SK-N-SH (cell line): ENCODE measurements at places on chromosomes 6 and 20.

DNA sequence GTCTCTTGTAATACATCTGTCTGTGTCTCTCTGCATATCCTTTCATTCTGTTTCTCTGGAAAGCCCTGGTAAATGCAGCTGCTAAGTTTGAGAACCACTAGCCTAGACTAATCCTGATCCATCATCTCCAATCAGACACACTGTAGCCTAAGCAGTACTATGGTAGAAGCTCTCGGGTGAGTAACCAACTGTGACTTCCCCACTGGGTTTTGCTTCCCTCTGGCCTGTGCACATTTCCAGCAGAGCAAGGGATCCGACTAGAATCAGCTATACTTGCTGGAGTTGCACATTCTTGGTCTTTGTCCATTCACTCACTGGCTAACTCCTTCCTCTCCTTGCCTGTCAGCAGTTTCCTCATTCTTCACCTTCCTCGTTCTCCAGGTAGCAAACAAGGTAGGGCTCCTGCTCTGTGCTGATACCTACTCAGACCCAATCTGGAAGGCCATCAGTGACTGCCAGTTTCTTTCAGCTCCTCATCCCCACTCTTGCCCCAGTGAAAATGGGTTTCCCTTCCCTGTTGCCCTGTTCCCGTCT is 184.2 kb downstream of the PLCB4 start:
- DNase-seq: no peak

DNA sequence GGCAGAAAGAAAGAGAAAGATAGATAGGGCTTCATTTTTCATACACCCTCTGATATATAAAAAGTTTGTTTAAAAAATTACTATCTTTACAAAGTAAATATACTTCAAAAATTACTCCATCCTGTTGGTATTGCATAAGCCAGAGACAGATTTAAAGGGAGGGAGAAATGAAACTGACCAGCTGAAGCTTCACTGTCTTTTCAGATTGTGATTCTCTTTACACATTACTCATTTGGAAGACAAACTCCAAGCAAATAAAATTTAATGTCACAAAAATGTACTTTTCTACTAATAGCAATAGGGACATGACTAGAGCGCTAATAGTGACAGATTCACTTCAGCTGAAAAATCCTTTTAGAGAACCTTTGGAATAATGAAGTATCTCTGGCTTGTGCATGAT is 38.6 kb upstream of the MARCKS start:
- no peak for DNase-seq

GRCh38 chr6:122652431-122652830 is 42.2 kb downstream of the PKIB start:
- no peak for DNase-seq

DNA sequence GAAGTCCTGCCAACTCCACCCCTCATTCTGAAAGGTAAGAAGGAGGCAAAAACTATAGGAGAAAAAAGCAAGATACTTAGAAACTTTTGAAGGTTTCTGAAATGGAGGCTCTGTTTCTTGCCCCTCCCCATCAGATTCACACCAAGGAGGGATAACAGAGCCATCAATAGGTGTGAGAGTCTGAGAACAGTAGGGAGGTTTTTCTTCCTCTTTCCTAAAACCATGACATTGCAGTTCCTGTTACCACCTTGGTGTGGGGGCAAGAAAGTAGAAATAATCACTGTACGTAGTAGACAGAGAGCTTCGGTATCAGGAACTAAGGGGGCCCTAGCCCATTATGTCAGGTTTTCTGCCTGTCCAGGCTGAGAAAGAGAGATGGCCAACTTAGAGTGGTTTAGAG is 333.3 kb upstream of the SYNCRIP start:
- no peak for DNase-seq

DNA sequence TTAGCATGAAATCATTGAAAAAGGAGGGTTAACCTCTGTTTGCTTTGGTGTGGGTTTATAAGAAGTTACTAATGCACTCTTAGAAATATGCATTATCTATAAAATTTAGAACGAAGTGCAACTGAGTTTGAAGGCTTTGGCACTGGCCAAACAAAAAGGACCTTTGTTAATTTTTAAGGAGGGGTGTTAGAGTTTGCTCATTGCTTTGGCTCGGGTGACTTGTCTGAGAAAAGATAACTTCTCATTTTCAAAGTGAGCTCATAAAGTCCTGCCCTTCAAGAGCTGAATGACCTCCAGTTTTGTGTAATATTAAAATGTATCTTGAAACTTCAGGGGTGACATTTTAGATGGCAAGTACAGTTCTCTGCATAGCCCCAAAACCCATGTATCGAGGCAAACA is 25.9 kb downstream of the NEDD9 start:
- DNase-seq: no peak

DNA sequence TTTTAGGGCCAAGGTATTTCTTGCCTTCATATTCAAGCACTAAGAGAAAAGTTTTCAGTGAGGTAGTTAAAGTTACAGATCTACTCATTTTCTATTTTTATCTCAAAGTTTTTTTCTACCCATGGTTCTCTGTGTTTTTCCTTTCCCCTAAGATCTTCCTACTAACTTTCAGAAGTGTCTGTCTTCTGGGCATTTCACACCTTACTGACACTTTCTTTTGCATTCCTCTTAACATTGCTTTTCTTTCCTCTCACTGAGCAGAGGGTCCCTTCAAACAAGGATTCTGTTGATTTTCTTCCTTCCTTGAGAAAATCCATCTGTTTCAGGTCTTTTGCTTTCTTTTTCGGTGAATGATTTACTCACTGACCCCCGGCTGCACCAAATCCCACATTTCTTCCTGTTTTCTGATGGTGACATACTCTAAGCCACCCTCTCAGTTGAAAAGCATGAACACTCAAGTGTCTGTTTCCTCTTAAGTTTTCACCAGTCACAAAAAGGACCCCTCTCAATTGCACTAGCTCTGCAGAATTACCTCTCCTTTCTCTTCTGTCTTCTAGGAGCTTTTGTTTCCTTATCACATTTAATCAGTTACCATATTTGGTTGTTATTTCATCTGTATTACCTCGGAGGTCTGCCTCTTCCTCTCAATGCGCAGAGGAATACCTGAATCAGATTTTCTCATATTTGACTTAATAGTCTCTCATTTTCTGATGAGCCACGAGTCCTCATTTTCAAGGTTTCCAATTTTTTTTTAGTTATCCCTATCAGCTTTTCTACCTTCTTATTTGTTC is 73.5 kb upstream of the RNF217 start:
- no peak for DNase-seq

DNA sequence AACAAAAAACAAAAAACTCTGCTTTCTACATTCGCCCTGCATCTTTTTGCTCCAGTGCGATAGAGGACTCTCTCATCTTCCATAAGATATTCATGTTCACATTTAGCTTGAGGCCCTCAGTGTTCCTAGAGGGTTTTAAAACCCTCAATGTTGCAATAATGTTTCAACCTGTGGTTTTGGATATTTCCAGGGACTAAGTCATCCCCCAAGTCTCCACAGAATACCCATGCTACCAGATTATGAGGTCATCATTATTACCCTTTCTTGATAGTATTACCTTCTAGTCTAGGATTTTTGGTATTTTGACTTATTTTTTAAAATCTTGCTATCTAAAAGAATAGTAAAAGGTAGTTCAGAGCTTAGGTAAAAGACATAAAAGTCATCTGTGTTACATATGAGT is 480.5 kb upstream of the ID4 start:
- no peak for DNase-seq

GRCh38 chr6:144931172-144932035 is 646.3 kb downstream of the UTRN start:
- peak; percentile 12 for DNase-seq
